Stimulated activated CD8-positive, alpha-beta memory T cell treated with anti-CD3 and anti-CD28 coated beads, Interleukin-15, amount 100 ng/mL, for 48 hours (primary cell): ENCODE measurements at places on chromosomes 11 and 22.

DNA sequence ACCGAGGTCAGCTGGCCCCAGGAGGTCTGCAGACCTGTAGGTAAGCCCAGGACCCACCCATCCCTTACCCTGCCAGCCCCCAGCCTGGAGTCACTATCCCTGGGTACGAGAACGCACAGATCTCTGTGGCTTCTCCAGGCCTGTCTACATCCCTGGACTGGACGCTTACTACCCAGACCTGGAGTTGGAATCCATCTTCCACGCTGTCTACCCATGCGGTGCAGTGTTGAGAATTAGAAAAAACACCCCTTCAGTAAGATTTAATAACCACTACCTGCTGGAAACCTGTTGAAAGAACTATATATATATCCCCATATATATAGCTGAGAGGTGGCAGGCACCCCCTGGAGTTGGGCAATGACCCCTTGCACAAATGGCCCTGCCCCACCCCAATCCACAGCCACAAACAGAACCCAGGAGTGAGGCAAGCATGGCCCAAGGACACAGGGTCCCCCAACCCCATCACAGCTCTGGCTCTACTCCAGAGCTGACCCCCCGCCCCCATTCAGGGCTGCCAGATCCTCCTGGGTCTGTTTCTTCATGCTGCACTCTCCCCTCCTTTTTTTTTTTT, 17.7 kb upstream of the RGL4 start:
- DNase-seq, result no peak

DNA sequence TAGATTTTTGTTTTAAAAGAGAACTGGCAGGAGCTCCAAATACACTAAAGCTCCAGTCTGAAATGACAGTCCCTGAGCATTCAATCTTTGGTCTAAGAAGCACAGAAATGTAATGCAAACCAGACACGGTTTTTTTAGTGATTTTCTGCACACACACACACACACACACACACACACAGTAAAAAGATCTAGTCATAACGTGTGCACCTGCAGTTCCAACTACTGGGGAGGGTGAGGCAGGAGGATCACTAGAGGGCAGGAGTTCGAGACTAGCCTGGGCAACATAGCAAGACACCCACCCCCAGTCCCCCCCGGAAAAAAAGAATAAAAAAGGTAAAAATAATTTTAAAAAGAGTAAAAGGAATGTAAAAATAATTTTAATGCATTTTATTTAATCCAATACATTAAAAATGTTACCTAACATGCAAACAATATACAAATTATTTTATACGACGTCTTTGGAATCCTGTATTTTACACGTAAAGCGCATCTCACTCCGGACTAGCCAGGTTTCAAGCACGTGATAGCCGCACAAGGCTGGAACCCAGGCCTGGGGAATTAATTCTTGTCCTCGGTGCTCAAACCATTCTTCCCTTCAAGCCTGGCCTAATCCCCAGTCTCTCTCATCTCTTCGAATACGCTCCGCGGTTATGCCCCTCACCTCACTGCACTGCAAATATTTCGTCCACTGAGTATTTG, 762 bp upstream of the TBC1D22A start:
- DNase-seq, result no peak

DNA sequence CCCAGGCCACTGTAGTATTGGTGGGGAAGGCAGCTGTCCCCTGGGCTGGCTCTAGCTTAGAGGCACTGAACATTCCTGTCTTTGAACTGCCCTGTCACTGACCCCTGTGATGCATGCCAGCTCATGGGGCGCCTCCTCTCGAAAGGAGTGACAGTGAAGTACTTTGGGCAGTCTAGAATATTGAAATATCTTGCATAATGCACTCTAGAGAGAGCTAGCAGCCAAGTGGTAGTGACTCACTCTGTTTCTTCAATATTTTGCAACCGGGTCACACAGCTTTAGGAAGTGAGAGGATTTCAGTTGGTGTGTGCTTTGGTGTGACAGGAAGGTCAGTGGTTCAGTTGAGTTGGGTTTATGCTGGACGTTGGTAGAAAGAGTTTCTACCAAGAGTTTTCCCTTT, 35.5 kb upstream of the ST14 start:
- no peak for DNase-seq

DNA sequence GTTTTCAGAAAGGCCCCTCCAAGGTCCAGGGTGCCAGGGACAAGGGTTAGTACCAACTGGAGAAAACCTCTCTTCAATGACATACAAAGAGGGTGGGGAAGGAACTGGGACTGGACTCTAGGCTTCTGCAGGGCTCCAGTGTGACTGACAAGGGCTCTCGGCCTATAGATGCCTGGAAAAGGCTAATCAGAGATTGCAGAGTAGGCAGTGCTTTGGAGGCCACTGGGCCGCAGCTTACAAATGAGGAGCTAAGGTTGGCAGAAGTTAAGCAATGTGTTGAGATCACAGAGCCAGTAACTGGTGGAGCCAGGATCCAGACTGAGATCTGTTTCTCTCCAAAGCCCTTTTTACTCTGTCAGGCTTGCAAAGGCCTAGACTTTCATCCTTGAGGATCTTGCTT, 7.4 kb upstream of the DGKZ start:
- DNase-seq, result no peak

DNA sequence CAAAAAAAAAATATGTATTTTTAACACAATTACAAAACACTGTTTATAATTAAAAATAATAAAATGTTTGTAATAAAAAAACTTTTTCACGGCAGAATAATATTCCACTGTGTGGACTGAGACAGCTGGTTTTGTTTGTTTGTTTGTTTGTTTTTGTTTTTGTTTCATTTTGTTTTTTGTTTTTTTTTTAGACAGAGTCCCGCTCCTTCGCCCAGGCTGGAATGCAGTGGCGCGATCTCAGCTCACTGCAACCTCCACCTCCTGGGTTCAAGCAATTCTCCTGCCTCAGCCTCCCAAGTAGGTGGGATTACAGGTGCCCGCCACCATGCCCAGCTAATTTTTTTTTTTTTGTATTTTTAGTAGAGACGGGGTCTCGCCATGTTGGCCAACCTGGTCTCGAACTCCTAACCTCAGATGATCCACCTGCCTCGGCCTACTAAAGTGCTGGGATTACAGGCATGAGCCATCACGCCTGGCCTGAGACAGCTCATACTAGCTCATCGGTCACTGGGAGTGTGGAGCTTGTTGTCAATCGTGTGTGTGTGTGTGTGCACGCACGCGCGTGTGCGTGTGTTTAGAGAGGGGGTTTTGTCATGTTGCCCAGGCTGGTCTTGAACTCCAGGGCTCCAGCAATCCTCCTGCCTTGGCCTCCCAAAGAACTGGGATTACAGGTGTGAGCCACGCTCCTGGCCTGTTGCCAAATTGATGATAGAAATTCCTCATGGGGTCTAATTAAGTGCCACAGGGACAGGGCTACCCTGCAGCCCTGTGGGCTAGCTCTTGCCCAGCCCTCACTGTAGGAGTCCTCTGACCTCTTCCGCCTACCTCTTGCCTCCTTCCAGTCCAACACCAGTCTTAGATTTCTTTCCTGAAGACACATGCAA, 7.2 kb upstream of the AIFM3 start:
- no peak for DNase-seq

- no peak for DNase-seq
Measured at GRCh38 chr11:10139656-10140055, 154.4 kb downstream of the SBF2 start.

DNA sequence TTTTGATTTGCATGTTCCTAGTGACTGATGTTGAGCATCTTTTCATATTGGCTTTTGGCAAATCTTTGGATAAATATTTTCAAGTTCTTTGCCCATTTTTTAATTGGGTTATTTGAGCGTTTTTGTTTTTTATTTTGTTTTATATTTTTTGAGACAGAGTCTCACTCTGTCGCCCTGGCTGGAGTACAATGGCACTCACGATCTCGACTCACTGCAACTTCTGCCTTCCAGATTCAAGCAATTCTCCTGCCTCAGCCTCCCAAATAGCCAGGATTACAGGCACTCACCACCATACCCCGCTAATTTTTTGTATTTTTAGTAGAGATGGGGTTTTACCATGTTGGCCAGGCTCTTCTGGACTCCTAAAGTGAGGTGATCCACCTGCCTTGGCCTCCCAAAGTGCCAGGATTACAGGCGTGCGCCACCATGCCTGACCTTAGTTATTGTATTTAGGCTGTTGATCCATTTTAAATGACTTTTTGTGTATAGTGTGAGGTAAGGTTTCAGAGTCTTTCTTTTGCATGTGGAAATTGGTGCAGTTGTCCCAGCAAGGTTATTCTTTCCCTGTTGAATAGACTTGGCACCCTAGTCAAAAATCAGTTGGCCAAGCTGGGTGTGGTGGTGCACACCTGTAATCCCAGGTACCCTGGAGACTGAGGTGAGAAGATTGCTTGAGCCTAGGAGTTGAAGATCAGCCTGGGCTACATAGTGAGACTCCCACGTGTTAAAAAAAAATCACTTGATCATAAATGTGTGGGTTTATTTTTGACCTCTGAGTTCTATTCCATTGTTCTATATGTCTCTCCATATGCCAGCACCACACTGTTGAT, 23.7 kb upstream of the AIFM3 start:
- DNase-seq, result no peak

DNA sequence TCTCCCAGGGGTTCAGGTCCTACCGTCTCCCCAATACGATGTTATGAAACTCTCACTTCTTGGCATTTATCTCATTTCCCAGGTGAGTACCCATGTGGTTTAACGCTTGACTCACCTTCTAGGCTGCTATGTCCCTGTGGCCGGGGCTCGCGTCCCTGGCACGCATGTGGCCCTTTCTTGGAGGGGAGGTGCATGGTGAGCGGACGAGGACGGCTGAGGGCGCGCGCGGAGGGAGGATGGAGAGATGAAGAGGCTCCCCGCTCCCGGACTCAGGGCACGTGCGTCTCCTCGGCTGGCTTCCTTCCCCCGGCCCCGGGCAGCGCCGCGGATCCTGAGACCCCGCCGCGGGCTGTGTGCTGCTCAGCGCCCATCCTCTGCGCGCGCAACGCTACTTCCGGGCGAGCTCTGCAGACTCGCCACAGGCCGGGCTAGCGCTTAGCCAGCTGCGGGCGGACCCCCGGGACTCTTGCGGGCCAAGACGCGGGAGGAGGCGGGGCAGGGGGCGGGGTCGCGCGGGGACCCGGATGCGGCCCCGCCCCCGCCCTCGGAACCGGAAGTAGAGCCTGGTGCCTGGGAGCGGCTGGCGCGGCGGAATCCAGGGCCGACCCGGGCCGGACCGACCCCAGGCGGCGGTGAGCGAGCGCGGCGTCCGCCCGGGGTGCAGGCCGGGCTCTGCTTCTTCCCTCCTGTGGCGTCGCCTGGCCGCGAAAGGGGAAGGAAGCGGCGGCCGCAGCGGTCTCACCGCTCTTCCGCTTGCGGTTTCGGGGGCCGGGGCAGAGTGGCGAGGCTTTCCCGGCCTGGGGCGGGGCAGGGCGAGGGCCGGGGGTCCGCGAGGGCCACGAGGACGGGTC, at the start of gene CTTN:
CTTN (plus strand) TSS at position 547 of the 851 bp plus-strand sequence. CDS start 8,769 bp downstream, outside the sequence.
- peak; percentile 55 for DNase-seq

- DNase-seq, result no peak
Measured at GRCh38 chr11:73374151-73374550, 2.0 kb upstream of the RELT start.

GRCh38 chr22:20011123-20011992, 5.3 kb downstream of the ARVCF start:
- DNase-seq, result no peak

- DNase-seq, result no peak
Measured at GRCh38 chr11:118057251-118058145, 19.4 kb upstream of the TMPRSS4 start.

GRCh38 chr22:48233586-48233985, 1471.1 kb downstream of the TBC1D22A start:
- no peak for DNase-seq

- no peak for DNase-seq
Measured at GRCh38 chr22:37611207-37611606, 2.6 kb downstream of the GGA1 start.

DNA sequence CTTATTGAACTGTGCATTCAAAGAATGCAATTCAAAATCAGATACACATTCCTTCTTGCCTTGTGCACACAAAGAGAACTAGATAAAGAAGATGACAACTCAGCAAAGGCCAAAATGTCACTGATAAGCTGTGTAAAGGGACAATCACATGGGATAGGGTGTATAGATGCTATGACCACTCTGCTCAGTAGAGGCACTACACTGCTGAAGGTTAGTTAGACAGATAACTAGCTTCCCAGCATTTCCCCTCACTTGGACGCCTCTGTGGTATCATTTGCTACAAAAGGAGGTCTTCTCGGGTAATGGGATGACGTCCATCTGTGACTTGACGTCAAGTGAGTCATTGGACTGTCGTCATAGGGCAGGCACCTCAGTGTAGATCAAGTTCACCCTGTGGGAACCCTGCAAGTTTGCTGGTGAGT, 424.9 kb upstream of the CCDC90B start:
- DNase-seq, result no peak

DNA sequence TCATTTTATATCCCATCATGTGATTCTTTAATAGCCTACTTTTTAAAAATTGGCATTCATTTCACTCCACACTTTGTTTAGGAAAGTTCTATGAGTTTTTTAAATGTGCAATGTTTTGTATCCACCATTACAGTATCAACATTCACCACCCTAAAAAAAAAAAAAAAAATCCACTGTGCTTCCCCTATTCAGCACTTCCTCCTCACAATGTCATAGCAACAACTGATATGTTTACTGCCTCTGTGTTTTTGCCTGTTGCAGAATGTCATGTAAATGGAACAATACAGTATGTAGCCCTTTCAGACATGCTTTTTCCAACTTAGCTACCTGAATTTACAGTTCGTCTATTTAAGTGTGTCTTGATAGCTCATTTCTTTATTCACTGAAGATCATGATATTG, 754.2 kb downstream of the FAM181B start:
- DNase-seq, result no peak

GRCh38 chr11:126308271-126308671, 4.4 kb downstream of the DCPS start:
- DNase-seq, result no peak

GRCh38 chr11:36427079-36427478, 83.0 kb downstream of the TRAF6 start:
- DNase-seq, result no peak

- no peak for DNase-seq
Measured at GRCh38 chr11:62061356-62062222, 62.2 kb upstream of the INCENP start.

DNA sequence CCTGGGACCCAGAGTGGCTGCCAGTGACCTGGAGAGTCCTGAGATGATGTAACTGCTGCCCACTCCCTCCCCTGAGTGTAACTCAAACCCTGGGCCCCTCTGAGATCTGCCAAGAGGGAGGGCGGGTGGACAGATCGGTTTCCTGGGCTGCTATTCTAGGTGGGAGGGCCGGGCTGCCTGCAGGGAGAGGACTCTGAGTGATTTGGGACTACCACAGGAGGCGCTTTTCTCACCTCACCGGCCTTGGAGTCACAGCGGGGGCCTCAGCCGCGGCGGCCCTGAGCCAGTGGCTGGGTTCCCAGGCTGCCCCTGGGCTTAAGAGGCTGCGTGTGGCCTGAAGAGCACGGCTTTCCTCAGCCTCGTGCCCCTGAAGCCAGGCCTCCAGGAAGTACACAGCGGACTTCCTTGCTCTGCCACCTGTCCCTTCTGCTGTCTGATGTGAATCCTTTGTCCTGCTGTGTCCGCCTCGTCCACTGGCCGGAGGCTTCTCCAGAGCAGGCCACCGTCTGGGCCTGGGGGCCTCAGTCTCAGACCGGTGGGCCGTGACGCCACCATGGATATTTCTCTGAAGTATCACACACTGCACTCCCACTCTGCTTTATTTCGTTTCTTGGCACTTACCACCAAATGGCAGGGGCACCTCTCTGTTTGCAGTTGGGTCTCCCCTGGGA, 11.5 kb downstream of the RELT start:
- DNase-seq, result no peak
